ENCODE measurements at places on chromosomes 11 and 22.

- peak; percentile 29 for DNase-seq
These were observed 19.3 kb downstream of the TSSC4 start for GRCh38 chr11:2419638-2420501.

- no peak for DNase-seq
These were observed 6.0 kb upstream of the LMO2 start for GRCh38 chr11:33897761-33898375.

DNA sequence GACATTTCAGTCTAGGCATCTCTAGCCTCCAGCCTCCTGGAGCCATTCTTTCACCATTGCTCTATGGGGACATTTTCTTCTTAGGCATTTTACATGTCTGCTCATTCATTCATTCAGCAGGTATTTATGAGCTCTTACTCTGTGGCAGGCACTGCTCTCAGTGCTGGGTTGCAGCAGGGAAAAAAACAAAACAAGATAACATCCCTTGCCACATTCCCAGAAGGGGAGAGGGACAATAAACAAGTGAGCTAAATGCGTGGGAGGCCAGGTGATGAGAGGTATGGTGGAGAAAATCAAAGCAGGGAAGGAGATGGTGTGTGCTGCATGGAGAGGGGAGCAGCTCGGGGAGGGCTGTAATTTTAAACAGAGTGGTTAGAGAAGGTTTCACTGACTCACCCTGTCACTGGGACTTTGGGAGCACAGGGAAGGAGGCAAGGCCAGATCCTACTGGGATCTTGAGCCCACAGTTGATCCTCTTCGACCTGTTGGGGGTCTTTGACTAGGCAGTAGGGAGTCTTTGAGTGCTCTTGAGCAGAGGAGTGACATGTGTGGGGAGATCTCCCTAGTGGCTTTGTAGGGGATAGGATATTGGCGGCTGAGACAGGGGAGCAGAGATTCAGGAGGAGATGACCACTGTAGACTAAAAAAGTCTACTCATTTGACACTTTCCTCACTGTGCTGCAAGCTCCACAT lies 17.0 kb downstream of the MICAL2 start:
- no peak for DNase-seq

DNA sequence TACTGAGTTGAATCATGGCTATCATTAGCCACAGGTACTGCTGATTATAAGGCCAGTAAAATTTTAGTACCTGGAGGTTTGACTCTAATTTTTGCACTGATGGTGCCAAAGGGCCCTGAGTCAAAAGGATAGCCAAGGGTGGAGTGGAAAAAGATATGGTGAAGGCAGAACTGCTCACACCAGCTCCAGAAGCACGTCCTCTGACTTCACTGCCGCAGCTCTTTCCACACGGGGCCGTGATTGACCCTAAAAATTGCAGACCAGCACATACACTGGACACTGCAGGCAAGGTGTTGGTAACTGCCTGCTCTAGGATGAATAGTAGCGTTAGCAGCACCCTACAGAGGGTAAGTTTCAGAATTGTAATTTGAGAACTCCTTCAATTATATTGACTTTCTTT lies 25.4 kb upstream of the GRIK4 start:
- DNase-seq = no peak

DNA sequence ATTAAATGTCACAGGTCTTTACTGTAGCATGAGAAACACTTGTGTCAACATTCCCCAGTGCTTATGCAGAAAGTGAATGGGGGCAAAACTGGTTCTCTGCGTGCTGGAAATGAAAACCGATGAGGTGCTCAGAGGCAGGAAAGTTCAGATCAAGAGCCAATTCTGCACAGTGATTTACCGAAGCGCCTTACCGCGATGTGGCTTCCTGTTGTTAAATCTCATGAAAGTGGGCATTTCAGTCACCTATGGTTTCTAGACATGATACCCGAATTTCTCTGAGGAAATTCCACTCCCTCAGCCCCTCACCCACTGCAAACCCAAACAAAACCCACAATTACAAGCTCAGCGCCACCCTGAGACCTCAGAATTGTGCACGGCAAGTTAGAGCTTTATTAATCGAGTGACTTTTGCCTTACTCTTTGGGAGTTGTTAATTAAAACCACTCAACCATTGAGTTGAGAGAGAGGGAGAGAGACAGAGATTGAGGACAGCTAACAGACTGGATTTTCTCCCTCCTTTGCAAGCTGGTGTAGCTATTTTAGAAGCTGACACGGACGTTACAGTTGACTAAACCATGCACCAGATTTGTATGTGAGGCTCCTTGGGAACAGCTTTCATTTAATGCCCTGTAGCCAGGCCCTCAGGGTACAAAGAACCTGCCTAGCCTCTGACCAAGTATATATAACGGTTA lies 196.4 kb downstream of the DBX1 start:
- DNase-seq = no peak

GRCh38 chr22:27654546-27655445 lies 146.8 kb downstream of the MN1 start:
- no peak for DNase-seq

- DNase-seq = no peak
These were observed 106.8 kb downstream of the RBFOX2 start for GRCh38 chr22:35921777-35922176.

GRCh38 chr11:77619576-77620198 lies 17.9 kb downstream of the CLNS1A start:
- no peak for DNase-seq

DNA sequence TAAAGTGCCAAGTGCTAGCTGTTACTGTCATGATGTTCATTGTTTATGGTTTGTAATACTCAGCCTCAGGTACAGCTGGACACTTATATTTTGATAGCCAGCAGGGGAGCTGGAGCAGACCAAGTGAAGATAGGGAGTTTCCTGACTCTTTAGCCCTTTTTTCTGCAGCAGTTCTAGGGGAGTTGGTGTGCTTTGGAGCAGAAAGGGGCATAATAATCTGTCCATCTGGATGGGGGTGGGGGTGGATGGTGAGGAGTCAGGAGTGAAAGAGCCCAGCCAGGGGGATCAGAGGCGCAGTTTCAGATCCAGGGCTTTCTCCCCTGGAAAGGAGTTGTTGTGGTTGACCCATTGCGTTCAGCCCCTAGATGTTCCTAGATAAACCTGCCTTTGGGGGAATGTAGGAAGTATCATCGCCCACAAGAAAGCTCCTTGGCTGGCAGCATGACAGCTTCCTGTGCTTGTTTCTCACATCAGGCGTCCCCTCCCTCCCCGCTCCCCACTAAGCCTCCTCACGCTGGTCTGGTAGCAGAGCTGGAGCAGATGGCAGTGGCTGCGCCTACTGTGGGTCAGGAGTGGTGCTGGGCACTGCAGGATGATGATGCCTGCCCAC lies 41.9 kb downstream of the MED15 start:
- peak; percentile 30 for DNase-seq

DNA sequence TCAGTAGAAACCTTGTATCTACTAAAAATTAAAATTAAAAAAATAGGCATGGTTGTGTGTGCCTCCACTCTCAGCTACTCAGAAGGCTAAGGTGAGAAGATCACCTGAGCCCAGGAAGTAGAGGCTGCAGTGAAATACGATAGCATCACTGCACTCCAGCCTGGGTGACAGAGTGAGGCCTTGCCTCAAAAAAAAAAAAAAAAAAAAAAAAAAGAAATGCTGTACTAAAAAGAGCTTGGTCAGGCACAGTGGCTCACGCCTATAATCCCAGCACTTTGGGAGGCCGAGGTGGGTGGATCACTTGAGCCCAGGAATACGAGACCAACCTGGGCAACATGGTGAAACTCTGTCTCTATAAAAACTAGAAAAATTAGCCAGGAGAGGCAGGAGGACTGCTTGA lies 36.5 kb downstream of the SBF2 start:
- no peak for DNase-seq

DNA sequence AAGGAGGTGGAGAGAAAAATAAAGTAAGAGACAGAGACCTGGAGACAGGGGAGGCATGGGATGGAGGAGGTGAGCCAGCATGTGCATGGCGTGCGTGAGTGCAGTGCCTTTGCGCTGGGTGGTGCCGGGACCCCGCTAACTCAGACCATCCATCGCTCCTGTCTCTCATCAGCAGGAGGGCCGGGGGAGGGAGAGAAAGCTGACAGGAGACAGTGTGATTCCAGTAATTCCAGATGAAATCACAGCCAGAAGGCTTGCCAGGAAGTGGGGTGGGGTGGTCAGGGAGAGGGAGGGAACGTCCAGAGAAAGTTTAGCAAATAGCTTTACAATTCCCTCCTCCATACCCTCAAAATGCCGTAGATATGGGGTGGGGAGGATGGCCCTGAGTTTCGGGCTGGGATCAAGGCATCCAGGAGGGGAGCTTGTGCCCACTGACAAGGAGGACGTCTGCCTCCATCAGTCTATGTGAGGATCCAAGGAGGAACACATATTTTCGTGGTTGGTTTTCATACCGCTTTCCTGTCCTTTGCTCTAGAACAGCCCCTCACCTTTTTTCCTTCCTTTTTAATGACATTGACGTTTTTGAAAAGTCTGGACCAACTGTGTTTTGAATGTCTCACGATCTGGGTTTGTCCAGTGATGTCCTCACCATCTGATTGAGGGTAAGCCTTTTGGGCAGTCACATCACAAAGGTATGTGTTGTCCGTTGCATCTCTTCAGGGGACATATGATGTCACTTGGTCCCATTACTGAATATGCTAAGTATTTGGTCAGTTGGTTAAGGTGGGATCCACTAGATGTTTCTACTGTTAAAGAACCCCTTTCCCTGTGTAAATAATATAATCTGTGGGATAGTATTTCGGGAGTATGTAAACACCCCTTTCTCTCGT lies 567.3 kb downstream of the MIAT start:
- no peak for DNase-seq

GRCh38 chr11:36394926-36395325 lies 98.8 kb downstream of the PRR5L start:
- DNase-seq = no peak

DNA sequence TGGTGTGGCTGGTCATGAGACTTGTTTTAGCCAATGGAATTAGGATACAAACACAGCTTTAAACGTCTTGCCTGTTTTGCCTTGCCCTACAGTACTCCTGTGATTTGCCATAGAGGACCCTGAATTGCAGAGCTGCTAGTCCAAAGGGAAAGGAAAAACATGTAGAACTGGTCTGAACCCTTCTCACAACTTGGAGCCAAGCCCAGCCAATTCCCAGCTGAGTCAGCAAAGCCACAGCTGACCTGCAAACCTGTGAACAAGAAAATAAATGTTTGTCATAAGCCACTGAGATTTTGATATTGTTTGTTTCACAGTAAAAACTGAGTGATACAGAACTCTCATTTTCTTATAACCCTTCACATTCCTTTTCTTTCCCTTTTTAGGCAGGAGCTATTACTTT lies 360.5 kb upstream of the API5 start:
- DNase-seq = no peak

- DNase-seq = no peak
These were observed 3.3 kb downstream of the SCGB1D2 start for GRCh38 chr11:62245271-62245753.

- no peak for DNase-seq
These were observed 96.1 kb downstream of the FDX1 start for GRCh38 chr11:110525883-110526282.

DNA sequence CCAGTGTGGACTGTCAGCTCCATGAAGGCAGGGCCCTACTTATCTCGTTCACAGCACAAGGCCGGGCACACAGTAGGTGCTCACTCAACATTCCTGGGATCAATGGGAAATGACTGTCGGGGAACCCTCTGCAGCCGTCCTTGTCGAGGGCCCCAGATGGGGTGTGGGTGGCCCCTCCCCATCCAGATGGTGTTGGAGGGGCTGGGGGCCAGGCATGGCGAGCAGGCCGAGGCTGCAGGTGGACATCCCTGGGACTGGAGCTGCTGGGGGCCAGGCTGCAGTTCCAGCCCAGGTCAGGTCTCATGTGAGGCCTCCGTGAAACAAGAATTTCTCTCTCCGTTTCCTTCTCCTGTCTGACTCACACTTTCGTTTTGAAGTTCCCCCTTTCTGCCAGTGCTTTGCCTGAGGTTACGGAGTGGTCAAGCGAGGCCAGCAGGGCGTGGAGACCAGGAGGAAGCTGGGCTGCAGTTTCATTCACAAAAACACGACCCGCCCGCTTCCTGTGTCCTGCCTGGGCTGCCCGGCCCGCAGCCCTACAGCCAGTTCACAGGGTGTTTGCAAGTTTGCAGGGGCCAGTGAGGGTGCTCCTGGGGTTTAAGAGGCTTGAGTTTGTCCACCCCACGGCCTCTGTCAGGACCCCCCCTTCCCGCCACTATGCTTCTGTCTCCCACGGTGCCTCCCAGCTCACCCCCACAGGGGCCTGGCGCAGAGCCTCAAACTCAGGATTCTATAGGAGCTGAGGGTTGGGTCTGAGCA lies 4.5 kb downstream of the MYEOV start:
- no peak for DNase-seq

DNA sequence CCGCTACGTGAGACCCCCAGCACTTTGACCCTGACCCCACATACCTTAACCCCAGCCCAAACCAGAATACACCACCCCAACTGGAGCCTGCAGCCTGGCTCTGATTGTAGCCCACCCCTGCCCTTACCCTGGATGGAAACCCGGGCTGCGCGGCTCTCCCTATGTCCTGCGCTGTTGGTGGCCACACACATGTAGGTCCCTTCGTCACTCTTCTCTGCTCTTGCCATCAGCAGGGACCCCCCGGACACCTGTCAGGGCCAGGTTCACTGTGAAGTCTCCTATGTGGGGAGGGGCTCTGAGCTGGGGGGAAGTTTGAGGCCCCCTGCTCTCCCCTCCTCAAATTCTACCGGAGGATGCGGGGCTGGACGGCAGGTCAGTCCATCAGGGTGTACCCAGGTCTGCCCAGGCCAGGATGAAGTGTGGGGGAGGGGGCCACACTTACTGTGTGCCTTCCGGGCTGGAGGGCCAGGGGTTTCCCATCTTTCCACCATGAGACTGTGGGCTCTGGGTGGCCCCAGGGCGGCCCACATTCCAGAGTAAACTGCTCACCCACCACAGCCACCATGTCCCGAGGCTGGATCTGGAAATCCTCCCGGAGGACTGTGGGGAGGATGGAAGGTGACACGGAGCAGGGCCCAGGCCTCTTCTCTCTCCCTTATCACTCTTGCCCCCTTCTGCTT lies 1.5 kb downstream of the ROBO4 start:
- no peak for DNase-seq

DNA sequence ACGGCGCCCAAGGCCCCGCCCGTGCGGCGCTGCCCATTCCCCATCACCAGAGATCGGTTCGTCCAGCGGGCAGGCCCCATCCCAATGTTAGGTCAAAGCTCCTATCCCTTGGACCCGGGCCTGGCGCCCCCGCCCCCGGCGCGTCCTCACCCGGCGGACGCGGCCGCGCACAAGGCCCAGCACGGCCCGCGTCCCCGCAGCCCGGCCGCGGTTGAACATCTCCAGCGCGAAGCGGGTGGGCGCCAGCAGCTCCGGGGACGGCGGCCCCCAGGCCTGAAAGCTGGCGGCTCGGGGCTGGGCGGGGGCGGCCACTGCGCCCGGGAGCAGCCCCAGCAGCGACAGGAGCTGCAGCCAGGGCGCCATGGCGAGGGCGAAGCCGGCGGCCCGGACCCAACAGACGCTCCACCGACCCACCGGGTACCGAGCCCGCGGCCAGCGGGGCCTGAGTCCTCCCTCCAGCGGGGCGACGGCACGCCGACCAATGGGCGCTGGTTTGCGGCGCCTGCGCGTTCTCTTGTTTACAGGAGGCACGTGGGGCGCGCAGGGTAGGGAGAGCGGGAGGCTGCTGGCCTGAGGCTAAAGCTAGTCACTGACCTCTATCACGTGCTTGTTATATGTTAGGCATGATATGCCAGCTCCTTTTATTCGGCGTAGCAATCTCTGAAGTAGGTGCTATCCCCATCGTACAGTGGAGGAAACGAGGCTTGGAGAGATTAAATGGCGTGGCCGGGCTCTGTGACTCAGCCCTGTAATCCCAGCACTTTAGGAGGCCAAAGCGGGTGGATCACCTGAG lies at the start of gene CTSF:
TSS of gene CTSF (minus strand) at position 483 of the 793 bp plus-strand sequence. CDS start at position 363, 120 bp downstream.
- peak; percentile 45 for DNase-seq

GRCh38 chr11:68090706-68091105 lies 30.5 kb downstream of the CHKA start:
- no peak for DNase-seq
